Activated naive CD4-positive, alpha-beta T cell treated with anti-CD3 and anti-CD28 coated beads, Interleukin-2, amount 50 U/mL, for 72 hours (primary cell): ENCODE measurements at places on chromosomes 6 and 20. TPM values are rescaled to one million over a fixed set of nuclear protein-coding genes. Genes with fewer than 3 reads are reported as not detected.

DNA sequence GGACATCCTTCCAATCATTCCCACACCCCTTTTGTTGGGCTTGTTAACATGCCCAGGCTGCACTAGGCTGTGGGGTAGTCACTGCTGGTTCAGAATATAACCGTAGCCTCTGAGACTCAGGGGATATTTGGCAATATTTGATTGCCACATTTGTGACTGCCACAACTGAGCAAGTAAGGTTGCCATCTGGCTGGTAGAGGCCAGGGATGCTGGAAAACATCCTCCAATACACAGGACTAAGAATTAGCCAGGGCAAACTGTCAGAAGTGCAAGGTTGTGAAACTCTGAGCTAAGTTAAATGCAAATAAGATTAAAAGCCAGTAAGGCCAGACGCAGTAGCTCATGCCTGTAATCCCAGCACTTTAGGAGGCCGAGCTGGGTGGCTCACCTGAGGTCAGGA is 112.0 kb downstream of the ZMYND8 start:
- no peak for DNase-seq

DNA sequence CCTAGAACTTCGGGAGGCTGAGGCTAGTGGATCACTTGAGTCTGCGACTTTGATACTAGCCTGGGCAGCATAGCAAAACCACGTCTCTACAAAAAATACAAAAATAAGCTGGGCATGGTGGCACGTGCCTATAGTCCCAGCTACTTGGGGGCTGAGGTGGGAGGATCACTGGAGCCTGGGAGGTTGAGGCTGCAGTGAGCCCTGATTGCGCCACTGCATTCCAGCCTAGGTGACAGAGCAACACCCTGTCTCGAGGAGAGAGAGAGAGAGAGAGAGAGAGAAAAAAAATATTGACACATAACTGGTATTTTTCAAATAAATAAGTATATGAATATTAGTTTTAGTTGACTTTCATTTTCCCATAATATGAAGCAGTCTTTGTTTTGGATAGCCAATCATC is 222.2 kb downstream of the BTBD9 start:
- no peak for DNase-seq

DNA sequence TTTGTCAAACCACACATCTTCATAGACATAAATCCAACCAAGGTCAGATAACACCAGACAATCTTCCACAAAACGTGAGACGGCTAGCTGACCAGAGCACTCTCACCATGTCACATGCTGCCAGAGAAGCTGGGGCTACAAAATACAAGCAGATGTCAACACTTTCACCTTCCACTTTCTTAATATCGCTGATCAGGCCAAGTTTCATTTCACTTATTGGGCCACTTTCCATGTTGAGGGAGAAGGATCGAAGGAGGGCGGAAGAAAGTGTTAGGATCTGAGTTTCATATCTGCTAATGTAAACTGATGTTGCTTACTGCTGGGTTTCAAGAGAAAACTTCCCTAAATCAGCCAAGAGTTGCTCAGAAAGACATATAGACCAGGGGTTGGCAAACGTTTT is 177.0 kb upstream of the PRDM1 start:
- no peak for DNase-seq

GRCh38 chr20:25580711-25581110 is 4.6 kb downstream of the NINL start:
- DNase-seq, result no peak

Gene CCN5
- not detected for total RNA-seq

Gene SLC22A3
- total RNA-seq, result not detected
